Eye (tissue), 1 donor: ENCODE measurements at places on chromosomes 2 and 18.
A peak's percentile ranks its signal among the peaks of the same experiment; 100 is the strongest.

DNA sequence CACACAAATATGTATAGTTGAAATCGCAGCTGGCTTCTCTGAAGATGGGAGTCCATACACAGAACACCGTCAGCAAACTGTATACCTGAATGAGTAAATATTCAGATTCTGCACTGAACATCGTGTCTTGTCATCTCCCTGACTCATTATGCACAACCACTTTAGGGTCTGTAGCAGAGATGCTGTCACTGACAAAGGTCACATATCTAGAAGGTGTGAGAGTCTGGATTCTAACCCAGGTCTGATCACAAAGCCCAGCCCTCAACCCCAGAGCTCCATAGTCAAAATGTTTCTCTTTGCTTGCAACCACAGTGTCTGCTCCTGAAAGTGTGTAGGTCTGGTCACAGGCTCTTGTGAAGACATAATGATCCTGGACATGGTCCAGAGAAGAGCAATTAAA is 78.3 kb upstream of the PAX8 start:
- DNase-seq, result no peak

DNA sequence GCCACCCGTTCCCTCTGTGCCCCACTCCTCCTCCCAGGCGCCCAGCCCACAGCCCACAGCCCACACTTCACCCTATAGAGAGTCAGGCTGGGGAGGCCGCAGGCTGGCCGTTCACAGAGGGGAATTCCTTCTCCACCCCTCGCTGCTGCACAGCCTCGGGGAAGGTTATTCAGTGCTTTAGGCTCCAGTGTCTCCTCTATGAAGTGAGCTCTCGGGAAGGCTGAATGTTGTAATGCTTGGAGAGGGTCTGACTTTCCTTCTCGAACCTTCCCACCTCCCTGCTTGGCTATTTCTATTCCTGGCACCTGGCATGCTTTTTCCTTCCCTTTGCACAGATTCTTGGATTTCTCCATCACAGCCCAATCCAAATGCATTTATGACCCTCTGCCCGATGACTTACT is 62.5 kb upstream of the SMAD7 start:
- DNase-seq, result no peak

DNA sequence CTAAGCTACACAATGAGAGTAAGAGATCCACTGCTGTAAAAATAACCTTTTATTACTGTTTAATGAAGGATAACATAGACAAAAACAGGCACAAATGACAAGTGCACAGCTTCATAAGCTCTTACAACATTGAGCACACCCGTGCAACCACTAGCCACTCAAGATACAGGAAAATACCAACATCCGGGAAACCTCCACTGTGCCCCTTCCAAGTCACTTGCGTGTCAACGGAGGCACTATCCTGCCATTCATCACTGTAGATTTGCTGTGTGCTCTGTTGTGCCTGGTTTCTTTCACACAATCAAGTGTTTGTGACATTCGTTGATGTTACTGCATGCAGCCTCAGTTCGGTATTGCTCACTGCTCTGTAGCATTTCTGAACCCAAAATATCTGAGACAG is 292.9 kb upstream of the MYT1L start:
- no peak for DNase-seq

- no peak for DNase-seq
Observed at GRCh38 chr2:61016392-61017002, 1.0 kb upstream of the PEX13 start.

DNA sequence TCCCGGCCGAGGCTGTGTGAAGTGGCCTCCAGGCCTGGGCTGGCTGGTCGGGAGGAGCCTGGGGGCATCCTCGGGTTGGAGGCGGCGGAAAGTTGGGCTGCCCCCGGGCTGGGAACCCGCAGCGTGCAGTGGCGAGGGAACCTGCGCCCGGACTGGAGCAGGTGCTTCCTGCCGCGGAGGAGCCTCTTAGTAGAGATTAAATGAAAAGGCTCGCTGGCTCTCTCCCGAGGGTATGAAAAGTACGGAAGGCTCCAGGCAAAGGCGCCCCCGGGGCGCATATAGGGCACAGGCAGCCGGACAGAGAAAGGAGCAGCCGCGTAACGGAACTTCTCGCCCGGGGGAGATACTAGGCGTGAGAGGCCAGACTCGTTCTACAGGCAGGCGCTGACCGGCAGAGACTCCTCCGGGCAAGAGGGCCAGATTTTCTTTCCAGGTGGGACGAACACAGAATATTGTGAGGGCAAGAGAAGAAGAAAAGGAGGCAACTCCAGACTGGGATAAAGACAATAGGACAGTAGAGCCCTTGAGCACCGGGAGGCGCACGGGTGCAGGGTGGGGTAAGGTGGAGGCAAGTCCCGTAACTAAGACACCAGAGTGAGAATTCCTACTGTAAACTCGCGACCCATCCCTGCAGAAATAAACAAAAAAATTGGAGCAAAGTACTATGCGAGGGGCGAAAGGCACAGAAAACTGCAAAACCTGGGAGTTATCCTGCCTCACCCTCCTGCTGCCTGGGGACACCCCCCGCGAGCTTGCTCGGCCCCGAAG is 816 bp downstream of the CDH2 start:
- DNase-seq, result peak; percentile 86
